ENCODE measurements at places on chromosomes 1 and 21. TPM values are rescaled to one million over a fixed set of nuclear protein-coding genes. Genes with fewer than 3 reads are reported as not detected.

Gene AKR7A3
- under 0.01 TPM for total RNA-seq

GRCh38 chr1:116767782-116768382, 13.7 kb downstream of the CD2 start:
- DNase-seq: no peak

GRCh38 chr1:79255421-79255820, 248.9 kb upstream of the ADGRL4 start:
- DNase-seq: no peak

DNA sequence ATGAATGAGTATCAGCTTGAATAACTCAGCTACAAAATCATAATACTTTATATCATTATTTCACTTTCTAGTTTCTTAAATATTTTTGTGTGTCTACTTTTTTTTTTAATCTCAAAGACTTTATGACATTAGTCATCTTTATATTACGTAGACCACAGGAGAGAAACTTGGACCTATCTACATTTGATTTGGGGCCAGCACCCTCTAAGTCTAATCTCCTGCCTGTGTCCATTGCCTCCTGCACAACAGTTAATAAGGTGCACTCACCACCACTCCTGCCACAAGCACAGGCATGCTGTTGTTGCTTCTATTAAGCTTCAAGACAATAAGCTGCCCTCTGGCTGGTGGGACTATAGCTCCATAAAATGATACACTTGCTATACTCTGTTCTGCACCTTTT, 70.4 kb downstream of the DIRAS3 start:
- no peak for DNase-seq

DNA sequence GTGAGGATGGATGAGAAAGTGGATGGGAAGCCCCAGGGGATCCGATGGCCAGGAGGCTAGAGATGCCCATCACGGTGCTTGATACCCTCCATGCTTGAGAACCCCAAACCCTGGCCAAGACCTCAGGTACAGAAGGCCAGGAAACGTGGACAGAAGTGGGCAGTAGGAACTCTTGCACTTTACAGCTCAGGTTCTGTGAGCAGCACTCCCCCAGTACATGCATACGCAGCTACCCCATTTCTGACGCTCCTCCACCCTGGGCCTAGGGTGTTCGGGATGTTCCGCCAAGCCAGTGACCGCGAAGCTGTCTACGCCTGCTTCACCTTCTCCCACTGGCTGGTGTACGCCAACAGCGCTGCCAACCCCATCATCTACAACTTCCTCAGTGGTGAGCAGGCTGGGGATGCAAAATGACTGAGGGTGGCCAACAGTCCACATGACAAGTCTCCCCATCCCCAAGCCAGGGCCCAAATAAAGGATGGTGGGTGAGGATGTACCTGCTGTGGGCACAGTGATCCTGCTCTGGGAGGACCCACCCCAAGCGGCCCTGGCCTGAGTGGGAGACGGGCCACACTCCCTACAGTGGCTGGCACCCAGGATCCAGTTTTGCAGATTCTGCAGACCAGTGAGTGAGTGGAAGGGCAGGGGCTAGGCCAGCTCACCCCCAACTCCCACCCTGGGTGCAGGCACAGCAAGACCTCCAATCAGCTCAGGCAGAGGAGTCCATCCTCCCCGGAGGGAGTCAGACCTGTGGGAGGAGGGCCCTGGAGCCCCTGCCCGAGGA, 7.4 kb downstream of the HCRTR1 start:
- no peak for DNase-seq

DNA sequence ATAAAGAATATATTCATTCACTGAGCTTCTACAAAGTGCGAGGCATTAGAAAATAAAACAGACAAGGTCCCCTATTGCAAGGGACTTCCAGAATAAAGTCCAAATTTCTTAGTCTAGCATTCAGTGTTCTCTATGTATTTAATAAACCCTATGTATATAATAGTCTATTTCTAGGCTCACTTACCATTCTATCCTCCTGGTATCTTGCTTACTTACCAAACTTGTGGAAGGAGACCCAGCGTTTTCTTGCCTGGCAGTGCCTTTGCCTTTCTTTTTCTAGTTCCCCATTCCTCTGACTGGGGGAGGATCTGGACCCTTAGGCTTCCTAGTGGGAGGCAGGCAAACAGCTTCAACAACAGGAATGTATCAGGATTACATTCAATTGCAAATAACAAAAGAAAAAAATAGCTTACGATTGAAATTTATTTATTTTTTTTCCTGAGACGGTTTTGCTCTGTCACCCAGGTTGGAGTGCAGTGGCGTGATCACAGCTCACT, 690 bp upstream of the RNF19B start:
- DNase-seq: no peak

DNA sequence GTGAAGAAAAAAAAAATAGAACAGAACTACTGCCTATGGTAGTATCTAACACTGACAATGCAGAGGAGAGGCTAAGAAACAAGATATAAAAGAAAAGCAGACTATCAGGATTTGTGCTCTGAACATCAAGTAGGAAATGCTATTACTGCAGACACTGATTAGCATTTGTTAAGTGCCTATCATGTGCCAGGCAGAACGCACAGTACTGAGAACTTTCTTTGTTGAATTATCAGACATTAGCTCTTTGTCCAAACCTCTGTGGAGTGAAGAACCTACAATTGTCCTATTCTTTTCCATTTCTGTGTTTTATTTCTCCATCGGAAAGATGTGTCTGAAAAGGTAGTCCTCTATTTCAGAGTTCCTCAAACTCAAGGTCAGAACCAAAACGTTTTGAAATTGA, 30.5 kb upstream of the DISP1 start:
- DNase-seq: no peak

DNA sequence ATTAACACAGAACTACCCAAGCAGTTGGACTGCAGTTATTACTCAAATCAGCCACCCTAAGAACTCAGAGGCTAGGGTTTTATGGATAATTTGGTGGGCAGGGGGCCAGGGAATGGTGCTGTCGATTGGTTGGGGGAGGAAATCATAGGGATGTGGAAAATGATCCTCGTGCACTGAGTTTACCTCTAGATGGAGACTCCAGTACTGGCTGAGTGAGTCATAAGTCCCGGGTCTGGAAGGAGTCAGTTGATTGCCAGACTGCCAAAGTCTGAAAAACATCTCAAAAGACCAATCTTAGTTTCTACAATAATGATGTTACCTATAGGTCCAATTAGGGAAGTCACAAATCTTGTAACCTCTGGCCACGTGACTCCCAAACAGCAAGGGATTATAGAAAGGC, 257.5 kb upstream of the PRMT6 start:
- peak; percentile 1 for DNase-seq

DNA sequence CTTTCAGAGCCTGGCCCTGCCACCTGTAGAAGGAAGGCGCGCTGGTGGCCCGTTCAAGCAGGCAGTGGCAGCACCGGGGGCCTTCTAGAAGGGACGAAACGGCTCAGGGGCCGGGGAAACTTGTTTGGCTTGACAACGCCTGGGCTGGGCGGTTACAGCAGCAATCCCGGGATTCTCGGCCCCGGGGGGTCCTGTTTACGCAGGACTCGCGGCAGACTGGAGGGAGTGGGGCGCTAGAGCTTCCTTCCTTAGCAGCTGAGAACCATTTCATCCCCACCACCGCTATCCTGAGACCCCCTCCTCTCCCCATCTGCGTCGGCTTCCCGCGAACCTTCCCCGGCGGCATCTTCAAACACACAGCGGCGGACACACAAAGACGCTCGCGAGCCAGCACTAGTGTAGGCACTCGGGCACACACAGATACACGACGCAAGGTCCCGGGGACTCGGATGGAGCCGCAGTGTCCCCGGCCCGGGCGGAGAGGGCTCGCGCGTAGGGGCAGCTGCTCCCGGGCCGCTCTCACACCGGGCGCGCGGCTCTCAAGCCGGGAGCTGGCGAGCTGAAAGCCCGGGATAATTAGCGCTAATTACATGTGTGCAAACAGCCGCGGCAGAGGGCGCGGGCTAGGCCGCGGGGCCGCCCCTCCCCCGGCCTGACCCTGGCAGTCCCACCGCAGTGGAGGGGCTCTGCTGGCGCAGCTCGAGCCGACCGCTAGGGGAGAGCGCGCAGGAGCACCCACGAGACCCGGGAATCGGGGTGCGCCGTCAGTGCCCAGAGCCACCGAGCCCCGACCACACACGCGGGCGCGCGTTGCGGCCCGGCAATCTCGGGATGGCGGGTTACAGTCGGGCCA, 271.4 kb downstream of the FOXD2 start:
- no peak for DNase-seq

GRCh38 chr1:94379615-94380014, 38.6 kb upstream of the ABCD3 start:
- DNase-seq: no peak

DNA sequence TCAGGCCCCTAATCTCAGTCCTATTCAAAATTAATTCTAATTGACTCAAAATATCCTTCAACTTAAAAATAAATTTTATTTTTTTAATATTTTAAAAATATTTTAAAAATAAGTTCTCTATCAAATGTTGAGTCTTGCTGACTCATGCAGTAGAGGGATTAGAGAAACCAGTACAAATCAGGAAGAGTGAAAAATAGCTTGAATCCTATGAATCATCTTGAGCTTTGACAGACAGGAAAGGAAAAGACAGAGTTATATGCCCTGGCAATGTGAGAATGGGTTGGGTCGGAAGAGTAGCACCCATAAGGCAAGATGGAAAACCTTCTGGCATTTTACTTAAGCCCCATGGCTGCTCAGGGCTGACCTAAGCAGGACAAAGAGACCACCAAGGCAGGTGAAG, 346.6 kb upstream of the RUNX1 start:
- peak; percentile 29 for DNase-seq

DNA sequence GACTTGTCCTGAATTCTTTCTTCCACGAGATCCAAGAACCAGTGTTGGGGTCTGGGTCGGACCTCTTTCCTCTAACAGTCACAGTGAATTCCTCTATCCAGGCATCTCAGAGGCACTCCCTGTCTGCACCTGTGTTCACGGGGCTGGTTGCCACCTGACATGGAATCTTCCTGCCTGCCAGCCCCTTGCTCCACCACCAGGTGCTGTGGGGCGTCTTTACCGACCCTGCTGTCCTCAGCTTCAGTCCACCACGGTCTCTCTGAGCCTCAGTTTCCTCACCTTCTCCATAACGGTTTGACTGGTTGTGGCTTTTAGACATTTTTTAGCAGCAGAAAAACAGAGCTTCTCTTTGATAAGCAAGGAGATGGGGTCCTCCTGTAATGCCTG, 62.7 kb downstream of the SDC3 start:
- no peak for DNase-seq
